ENCODE measurements at places on chromosomes 7 and 10.

GRCh38 chr10:30538086-30538485 lies 91.5 kb downstream of the LYZL2 start:
- no peak for DNase-seq

GRCh38 chr10:127168261-127168660 lies 28.1 kb downstream of the INSYN2A start:
- no peak for DNase-seq

- DNase-seq = no peak
These were observed 132.1 kb downstream of the PLCE1 start for GRCh38 chr10:94125856-94126255.

DNA sequence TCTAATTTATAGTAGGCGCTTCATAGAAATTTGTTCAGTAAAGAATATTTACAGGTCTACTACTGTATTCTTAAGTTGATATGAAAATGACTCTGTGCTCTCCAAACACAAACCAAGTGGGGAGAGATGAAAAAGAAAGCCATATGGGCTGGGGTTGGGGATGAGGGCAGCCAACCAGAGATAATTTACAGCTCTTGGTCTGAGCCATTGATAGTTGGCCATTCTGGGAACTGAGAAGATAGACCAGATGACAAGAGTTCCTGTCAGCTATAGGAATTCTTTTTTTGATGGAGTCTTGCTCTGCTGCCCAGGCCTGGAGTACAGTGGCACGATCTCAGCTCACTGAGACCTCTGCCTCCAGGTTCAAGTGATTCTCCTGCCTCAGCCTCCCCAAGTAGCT lies 57.4 kb downstream of the LAMB4 start:
- no peak for DNase-seq

DNA sequence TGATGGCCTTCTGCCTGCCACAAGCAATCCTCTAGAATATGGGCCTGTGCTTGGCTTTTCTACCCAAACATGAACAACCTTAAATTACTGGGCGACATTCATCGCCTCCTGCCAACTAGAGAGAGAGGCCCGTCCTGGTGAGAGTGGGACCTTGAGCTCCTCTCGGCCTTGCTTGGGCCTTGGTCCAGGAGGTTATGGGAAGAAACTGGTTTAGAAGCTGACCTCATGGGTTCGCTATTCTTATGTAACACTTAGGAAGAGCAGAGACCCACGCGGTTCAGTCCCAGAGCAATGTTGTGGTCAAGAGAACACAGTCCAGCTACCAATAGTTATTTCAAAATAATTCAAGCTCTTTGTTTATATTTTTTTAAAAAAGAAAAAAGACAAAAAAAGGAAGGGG lies 176.3 kb upstream of the ZNF32 start:
- DNase-seq = no peak

DNA sequence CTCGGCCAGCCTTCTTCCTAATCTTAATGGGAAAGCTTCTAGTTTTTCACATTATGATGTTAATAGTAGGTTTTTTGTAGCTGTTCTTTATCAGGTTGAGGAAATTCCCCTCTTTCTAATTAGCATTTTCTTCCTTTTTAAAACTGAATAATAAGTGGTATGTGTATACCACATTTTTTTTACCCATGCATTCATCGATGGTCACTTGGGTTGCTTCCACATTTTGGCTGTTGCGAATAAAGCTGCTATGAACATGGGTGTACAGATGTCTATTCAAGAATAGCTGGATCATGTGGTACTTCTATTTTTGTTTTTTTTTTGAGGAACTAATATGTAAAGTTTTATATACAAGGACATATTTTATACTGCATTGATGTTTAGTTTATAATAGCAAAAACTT lies 44.3 kb downstream of the NRF1 start:
- DNase-seq = no peak

GRCh38 chr7:69246758-69247157 lies 351.5 kb upstream of the AUTS2 start:
- no peak for DNase-seq

GRCh38 chr7:2698581-2699288 lies 10.7 kb downstream of the AMZ1 start:
- DNase-seq = no peak

- no peak for DNase-seq
These were observed 1026.8 kb downstream of the GATA3 start for GRCh38 chr10:9081253-9081652.

- no peak for DNase-seq
These were observed 16.8 kb upstream of the ZNF467 start for GRCh38 chr7:149790146-149790548.

- DNase-seq = no peak
These were observed 579.4 kb downstream of the PTPRN2 start for GRCh38 chr7:158008267-158008666.

GRCh38 chr10:119406601-119407253 lies 135.8 kb downstream of the RGS10 start:
- DNase-seq = no peak

DNA sequence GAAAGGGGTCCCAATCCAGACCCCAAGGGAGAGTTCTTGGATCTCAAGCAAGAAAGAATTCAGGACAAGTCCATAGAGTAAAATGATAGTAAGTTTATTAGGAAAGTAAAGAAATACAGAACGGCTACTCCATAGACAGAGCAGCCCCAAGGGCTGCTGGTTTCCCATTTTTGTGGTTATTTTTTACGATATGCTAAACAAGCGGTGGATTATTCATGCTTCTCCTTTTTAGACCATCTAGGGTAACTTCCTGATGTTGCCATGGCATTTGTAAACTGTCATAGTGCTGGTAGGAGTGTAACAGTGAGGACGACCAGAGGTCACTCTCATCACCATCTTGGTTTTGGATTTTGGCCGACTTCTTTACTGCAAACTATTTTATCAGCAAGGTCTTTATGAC lies 1033.4 kb downstream of the SORCS3 start:
- DNase-seq = no peak

DNA sequence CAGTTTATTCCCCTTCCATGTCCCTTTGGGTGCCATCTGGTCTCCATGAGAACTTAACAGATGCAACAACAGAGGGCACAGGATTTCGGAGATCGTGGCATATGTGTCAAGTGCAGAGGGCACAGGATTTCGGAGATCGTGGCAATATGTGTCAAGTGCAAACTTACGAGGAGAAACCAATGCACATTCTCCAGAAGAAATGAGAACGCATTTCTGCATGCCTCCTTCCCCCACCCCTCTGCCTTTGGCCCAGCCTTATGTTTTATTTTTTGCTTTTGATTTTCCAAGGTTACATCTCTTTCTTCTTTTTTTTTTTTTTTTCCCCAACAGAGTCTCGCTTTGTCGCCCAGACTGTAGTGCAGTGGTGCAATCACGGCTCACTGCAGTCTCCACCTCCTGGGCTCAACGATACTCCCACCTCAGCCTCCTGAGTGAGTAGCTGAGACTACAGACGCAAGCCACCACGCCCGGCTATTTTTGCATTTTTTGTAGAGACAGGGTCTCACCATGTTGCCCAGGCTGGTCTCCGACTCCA lies 586 bp upstream of the ANKRD26 start:
- peak; percentile 46 for DNase-seq

- no peak for DNase-seq
These were observed 362.9 kb downstream of the GFRA1 start for GRCh38 chr10:115909962-115910731.

GRCh38 chr7:138632826-138633602 lies 68.1 kb downstream of the SVOPL start:
- DNase-seq = no peak

GRCh38 chr7:22665923-22666322 lies 61.1 kb upstream of the IL6 start:
- no peak for DNase-seq

GRCh38 chr10:5033061-5033778 lies 29.6 kb upstream of the AKR1C2 start:
- DNase-seq = no peak

DNA sequence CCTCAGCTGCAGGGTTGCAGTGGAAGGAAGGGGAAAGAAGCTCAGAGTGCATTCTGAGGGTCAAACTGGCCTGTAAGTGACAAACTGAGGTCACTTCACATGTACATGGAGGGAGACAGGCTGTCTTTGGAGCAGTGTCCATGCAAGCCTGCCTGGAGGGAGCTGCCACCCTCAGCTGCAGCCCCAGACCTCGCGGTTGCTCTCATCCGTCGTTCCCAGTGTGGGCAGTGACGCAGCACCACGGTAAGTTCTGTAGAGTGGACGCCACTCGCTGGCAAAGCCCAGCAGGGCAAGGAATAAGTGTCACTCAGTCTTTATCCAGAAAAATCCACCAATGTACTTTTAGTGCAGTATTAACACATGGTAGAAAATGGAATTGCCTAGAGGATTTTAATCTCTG lies 225.7 kb downstream of the MGMT start:
- no peak for DNase-seq

All from NCI-H2171 (cell line).